ENCODE measurements at places on chromosomes 3 and 15.

DNA sequence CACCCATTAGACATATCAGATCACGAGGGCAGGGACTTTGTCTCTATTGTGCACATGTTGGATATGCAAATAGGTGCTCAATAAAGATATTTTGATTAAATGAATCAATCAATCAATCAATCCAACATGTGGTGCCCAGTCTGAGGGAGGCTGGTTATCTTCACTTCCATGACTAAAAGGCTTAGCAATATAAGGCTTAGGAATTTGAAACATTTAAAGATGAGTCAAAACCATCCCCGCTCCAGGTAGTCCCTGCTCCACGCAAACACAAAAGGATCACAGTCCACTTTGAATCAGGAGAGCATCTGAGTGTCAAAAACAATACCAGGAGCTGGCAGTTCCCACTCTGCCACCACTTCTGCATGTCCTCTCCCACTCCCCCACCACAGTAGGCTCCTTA, 25.8 kb upstream of the PRICKLE2 start:
- DNase-seq, result no peak

- no peak for DNase-seq
These were observed 22.8 kb upstream of the JMJD7 start for GRCh38 chr15:41804916-41805666.

DNA sequence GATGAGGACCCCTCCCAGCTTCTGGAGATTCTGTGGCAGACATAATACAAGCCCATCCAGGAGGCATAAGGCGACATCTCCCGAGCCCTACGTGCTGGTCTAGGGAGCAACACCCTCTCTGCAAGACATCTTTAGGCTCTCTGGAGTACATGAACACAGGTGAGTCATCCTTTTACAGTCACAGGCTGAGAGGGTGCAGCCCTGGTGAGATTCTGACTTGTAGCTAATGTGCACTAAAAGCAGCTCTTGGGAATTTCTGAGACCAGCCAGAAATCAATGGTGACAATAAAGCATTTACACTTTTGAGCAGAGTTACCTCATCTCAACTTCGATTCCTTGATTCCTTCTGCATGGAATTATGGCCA, 131.1 kb downstream of the XXYLT1 start:
- no peak for DNase-seq

GRCh38 chr3:130838898-130839600, 54.8 kb upstream of the ATP2C1 start:
- no peak for DNase-seq

GRCh38 chr15:62138124-62138523, 27.0 kb downstream of the C2CD4B start:
- DNase-seq, result no peak

GRCh38 chr15:51869060-51869421, 39.6 kb downstream of the TMOD3 start:
- DNase-seq, result no peak

DNA sequence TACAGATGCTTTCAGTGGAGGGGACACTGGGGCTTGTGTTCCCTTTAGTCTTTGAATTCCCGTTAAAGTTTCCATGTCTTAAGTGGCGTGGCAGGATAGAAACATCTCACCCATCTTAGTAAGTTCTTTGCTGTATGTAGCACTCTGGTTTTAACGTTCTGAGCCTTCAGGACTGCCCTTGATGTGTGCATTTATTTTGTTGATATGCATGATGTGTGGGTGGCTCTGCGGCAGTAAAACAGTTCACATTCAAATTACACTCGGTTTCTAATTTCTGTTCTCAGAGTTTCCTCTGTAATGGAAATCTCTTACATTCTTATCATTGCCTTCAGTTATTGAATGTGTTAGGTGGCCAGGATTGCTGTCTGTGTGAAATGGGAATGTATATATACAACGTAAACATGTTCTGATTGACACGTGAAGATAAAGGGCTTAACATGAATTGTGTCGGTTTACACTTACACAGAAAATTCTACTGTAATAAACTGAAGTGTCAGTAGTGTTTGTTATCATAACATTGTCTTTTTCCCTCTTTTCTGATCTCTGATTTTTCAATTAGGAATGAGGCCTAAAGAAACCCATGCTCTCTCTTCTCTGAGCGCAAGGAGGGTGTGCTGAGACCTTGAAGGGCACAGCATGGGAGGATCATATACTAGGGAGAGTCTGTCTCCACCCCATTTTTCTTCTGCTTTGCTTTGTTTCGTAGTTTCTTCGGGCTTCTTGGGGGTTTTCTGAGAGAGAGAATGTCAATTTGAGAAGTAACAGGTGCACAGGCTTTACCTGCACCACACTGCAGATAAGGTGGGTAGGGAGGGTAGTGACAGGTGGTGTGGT, 51.5 kb downstream of the IGF1R start:
- DNase-seq, result no peak

- no peak for DNase-seq
These were observed 790 bp downstream of the LAMP3 start for GRCh38 chr3:183161552-183162336.

DNA sequence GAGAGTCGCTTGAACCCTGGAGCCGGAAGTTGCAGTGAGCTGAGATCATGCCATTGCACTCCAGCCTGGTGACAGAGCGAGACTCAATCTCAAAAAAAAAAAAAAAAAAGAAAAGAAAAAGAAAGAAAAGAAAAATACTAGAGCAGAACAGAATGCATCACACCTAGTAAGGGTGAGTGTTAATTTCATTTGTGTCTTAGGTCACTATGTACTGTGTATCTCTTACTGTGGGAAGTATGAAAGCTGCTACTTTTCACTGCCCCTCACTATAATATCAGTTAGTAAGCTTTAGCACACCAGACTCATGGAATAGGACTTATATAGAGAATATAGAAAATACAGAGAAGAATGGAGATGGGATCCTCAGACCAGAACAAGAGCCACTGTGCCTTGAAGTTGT, 45.9 kb upstream of the RASA2 start:
- DNase-seq, result no peak

- DNase-seq, result no peak
These were observed 13.5 kb upstream of the TIPIN start for GRCh38 chr15:66369773-66370651.

- DNase-seq, result peak; percentile 88
These were observed 45.0 kb downstream of the BLM start for GRCh38 chr15:90762109-90762508.

DNA sequence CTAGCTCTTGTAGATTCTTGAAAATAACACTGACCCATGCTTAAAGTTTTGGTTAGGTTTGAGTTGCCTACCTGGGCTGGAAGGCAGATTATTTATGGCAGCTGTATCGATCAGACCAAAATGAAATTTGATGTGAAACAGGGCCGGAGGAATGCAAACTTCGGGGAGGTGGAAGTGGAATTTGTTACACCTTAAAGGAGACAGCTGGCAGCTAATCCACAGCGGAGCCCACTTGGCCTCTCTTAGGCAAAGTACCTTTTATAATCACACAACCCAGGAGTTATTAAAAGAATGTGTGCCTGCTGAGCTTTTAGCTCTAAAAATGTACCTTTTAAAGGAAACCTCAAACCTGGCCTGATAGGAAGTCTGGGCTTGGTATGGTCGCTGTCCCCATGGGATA, 250.9 kb upstream of the TPM1 start:
- no peak for DNase-seq

GRCh38 chr3:190252080-190252479, 70.2 kb downstream of the CLDN1 start:
- no peak for DNase-seq

- no peak for DNase-seq
These were observed 231.1 kb upstream of the IL12A start for GRCh38 chr3:159757341-159758060.

GRCh38 chr3:141945726-141946485, 69.5 kb downstream of the ATP1B3 start:
- no peak for DNase-seq

DNA sequence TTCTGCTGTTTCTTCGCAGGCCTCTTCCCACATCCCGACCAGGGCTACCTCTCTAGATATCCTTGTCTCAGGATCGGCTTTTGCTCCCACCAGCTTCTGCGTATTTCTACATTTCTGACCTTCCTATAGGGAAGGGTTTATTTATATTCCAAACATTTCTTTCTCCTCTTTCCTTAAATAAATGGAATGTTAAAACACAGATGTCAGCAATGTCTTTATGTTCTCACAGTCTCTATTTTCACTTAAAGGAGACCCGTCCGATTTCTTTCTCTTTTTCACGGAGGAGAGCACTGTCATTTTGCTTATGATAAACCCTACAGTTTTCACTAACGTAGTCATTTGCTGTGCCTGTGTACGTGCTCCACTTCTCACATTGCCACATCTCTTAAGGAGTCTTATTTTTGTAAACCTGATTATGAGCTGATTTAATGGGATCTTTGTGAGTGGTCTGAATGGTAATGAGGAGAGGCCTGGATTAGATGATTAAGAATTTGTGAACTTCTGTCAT, 630 bp downstream of the KIF15 start:
- no peak for DNase-seq

DNA sequence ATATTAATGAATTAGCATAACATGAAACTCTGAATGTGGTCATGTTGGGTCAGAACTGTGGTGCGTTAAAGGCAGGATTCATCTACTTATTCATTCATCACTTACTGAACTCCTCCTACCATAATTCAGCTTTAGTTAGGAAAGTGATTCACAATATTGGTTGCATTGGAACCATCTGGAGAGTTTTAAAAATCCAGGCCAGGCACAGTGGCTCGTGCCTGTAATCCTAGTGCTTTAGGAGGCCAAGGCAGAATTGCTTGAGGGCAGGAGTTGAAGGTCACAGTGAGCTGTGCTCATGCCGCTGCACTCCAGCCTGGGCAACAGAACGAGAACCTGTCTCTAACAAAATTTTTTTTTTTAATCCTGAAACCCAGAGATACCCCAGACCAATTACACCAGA, 44.2 kb upstream of the ATG7 start:
- DNase-seq, result no peak

- DNase-seq, result no peak
These were observed 18.3 kb downstream of the STIMATE start for GRCh38 chr3:52879090-52879489.

- DNase-seq, result no peak
These were observed 562.1 kb downstream of the GRM7 start for GRCh38 chr3:7423036-7423435.

DNA sequence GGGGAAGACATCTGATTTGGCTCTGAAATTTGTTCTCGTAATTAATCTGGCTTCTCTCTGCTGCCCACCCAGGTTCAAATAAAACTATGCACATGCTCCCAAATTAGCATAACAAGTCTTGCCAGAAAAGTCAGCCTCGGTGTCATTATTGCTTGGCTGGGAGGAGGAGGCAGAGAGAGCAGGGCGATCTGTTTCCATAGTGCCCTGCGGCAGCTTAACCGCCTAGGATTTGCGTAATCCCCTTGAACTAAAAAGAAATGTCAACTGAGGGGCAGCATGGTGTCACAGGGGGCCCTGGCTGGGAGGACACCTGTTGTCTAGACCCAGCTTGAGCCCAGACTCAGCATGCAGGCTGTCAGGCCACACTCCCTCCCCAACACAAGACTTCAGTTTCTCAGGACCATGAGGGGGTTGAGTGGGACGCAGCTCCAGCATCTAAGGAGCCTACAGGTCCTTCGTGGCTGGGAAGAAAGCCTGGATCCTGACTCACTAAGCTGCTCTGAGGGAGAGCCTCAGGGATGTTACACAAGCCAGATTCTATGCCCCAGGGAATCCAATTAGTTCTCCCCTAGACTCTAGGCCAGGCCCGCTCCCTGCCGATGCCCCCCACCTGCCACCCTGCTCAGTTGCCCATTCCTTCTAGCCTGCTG, 17.3 kb downstream of the MRPS11 start:
- DNase-seq, result no peak

GRCh38 chr15:58980351-58980939, 7.0 kb upstream of the RNF111 start:
- DNase-seq, result no peak

DNA sequence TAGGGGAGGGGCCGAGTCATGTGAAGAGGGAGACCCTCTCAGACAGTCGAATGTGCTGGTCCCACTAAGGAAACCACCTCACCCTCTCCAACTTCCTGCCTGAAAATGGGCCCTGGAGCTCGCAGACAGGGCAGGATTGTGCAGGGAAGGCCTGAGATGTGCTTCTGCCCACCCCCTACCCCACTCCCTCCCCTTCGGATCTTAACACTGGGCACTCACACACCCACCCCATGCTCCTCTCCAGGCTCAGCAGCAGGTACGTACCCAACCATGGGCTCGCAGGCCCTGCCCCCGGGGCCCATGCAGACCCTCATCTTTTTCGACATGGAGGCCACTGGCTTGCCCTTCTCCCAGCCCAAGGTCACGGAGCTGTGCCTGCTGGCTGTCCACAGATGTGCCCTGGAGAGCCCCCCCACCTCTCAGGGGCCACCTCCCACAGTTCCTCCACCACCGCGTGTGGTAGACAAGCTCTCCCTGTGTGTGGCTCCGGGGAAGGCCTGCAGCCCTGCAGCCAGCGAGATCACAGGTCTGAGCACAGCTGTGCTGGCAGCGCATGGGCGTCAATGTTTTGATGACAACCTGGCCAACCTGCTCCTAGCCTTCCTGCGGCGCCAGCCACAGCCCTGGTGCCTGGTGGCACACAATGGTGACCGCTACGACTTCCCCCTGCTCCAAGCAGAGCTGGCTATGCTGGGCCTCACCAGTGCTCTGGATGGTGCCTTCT, 20.0 kb downstream of the ATRIP start:
- no peak for DNase-seq

DNA sequence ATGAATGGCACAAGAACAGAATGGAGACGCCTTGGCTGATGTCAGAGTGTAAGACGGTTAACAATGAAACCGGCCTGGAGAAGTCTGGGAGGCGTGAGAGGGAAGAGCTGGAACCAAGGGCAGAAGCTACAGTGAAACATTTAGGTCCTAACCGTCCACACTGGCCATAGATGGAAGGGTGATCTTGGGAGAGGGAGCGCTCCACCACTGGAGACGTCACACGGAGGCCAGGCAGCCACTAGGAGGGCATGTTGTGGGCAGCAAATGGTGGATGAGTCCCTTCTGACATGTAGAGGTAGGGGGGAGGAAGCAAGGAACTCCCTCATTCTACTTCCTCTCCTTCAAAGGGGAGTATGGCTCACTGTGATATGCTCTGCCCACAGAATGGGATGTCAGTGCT, 23.8 kb downstream of the FEM1B start:
- no peak for DNase-seq

DNA sequence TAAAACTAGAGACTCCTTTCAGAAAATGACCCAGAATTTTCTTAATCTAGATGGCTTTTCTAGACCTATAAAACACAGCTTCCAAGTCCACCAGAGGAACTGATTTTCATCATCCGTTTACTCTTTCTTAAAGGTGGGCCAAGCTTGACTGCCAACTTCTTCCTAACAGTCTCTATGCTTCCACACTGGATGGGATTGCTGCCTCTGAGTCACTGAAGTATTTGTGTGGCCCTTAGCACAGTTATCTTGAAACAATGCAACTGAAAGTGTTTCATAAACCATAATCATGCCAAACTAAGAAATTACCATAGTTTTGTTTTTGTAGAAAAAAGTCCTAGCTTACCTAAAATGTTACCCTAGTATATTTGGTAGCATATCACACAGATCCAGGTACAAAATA, 985.7 kb downstream of the TUSC7 start:
- no peak for DNase-seq

DNA sequence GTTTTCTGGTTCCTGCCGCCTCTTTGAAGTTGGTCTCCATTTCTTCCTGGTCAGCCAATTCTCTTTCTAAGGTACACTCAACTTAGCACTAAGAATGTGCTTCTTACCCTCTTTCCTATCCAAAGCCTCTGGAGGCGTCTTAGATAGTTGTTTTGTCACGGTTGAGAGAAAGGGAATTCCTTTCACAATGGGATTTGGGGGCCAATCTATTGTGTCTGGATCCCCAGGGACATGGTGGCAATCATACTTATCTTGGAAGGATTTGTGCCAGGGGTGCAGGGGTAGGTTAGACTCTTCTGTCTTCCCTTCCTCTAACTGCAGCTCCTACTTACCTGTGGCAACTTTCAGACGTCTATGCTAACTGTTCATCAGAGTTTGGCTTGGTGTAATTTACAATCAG, 287.1 kb downstream of the SOX2 start:
- no peak for DNase-seq
